CD4-positive, alpha-beta T cell treated with Interleukin-4 for 1 hour (primary cell): ENCODE measurements at places on chromosomes 2 and 18.

- DNase-seq: no peak
These were observed 95.7 kb downstream of the BIN1 start for GRCh38 chr2:127011231-127011661.

GRCh38 chr2:175074478-175074877 is 69.3 kb upstream of the CHN1 start:
- no peak for DNase-seq

DNA sequence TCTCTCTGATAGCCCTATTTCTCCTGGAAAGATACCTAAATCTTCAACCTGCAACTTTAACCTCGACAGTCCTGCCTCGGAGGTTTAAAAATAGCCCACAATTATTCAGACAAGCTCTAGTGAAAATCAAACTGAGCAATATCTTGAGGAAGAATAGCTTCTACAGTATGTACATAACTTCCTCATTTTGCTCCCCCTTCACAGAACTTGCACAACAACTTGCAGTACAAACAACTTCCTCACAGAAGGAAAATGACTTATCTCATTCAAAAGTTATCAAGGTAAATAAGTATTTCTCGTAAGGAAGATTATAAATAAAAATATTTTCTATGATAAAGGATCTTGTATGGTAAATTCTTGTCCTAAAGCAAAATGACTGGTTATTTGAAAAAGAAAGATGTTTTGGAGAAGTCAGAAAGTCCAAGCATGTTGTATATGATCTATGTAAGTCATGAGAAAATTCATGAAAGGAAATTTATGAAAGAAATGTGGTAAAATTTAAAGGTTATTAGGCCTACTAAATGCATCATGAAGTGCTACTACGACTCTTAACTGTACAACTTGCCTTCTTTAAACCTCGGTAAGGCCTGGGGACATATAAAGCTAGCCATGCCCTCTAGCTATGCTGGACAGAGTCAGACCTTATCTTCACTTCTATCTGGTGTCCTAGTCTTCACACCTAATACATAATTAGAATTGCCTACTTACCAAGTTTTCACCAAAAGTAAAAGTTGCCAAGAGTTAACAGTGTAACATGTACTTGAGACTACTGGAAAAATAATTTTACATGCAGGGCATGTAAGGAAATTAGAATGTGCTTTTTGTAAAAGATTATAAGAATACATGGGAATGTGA is 394.5 kb downstream of the DLGAP1 start:
- DNase-seq: no peak

DNA sequence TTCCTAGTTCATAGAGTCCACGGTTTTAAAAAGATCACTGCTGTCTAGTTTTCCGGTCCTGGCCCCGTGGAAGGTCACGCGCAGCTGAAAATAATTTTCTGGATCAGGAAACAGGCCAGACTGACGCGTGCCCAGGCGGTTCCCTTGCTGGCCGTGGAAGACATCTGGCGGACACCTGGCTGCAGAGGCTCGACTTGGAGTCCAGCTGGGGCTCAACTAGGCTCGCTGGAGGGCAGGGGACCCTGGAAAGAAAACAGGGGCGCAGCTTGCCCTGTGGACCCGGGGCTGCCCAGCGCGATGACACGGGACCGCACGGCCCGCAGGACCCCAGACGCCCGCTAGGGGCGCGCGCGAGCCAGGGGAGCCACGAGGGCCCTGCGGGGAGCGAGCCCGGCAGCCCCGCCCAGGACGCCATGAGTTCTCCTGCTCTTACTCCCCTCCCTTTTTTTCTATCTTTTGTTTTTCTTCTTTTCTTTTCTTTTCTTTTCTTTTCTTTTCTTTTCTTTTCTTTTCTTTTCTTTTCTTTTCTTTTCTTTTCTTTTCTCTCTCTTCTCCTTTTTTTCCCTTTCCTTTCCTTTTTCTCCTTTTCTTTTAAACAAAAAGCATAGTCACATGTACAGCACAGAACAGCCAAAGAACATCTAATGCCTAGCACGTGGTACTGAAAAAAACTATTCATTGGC is 43.2 kb upstream of the UBE2F start:
- peak; percentile 74 for DNase-seq

DNA sequence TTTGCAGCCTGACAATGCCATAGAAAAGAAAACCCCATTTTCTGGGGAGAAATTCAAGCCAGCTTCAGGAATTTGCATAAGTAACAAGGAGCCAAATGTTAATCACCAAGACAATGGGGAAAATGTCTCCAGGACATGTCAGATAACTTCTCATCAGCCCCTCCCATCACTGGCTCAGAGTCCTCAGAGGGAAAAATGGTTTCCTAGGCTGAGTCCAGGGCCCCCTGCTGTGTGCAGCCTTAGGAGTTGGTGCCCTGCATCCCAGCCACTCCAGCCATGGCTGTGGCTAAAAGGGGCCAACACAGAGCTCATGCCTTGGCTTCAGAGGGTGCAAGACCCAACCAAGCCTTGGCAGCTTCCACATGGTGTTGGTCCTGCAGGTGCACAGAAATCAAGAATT is 63.7 kb upstream of the FANCL start:
- no peak for DNase-seq

GRCh38 chr2:105407946-105408743 is 9.3 kb upstream of the FHL2 start:
- no peak for DNase-seq

DNA sequence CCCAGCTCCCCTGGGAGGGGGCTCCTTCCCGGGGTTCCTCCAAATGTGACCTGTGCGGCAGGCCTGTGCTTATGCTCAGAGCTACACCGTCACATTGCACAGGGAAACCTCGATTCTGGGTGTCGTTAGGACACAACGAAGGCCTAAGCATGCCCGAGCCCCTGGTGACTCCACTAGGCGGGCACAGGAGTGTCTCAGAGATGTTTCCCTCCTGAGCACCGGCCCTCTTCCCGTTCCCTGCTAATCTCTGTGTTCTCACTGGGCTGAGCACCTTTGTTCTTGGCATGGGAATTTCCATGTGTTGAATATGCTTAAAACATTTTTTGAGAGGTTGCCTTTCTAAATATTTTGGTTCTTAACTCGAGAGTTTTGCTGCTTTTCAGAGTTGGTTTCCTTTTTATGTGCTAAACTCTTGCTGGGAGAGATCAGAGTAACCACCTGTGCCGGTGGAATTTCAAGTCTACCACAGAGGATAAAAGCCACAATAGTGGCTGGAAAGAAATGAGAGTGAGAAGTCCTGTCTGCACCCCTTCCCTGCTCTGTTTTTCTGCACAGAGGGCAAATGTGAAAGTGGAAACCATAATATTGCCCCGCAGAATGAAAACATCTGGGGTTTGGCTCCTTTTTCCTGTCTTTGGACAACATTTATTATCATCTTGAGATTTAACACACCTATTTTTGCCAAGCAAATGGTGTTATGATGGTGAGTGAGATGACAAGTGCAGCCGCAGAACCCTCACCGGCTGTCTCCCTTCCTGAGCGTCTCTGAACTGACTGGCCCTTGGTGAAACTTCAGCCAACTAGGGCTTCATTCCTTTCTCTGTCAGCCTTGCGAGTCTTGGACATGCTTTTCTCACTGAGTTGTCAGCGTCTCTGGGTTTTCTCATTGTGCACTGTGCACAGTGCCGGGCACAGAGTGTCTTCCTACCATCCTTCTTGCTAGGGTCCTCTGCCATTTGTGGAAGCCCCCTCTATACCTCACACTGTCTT is 154.1 kb downstream of the VAPA start:
- DNase-seq: no peak

GRCh38 chr2:9697909-9698308 is 67.1 kb upstream of the YWHAQ start:
- no peak for DNase-seq

- DNase-seq: no peak
These were observed 148.1 kb upstream of the HS6ST1 start for GRCh38 chr2:128466776-128467175.

DNA sequence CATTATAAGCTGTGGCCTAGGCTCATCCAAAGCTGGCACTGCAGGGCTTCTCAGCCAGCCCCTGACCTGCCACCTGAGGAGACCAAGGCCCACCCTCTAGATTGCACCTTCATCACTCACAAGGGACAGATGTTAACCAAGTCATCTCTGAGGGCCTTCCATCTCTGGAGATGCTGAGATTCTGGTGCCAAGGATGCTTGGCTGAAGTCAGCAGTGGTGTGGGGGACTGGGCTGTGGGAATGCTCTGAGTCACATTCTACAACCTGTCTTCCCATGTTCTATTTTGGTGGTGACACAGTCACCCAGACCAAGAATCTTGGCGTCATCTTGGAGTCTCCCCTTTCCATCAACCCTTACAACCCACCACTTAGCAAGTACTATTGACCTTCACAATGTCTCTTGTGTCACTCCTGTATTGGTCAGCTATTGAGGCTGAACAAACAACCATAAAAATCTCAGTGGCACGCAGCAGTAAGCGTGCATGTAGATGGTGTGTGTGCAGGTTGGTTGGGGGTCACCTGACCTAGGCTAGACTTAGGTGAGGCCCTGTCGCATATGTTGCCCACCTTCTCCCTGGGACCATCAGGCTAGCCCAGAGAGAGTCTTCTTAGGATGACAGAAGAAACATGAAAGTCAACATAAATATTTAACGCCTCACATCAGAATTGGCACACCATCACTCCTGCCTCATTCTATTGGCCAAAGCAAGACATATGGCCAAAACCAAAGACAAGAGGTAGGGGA is 135.0 kb downstream of the SMAD7 start:
- peak; percentile 32 for DNase-seq

- DNase-seq: no peak
These were observed 6.8 kb upstream of the CRYBA2 start for GRCh38 chr2:218999881-219000568.

DNA sequence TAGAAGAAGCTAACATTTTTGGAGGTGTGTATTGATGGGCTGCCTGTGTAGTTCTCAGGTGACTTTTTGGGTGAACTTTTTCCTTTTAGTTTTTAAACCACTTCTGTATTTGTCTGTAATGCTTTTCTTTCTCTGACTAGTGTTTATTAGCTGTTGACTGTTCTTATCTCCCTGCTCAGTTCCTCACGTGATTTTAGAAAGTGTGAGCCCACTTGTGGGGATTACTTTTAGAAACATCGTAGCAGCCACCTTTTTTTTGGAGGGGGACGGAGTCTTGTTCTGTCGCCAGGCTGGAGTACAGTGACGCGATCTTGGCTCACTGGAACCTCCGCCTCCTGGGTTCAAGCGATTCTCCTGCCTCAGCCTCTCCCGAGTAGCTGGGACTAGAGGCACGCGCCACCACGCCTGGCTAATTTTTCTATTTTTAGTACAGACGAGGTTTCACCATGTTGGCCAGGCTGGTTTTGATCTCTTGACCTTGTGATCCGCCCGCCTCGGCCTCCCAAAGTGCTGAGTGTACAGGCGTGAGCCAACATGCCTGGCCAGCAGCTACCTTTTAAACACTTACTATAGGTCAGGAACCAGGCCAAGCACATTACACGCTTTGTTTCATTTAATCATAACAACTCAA is 9.2 kb upstream of the CDKL4 start:
- no peak for DNase-seq

DNA sequence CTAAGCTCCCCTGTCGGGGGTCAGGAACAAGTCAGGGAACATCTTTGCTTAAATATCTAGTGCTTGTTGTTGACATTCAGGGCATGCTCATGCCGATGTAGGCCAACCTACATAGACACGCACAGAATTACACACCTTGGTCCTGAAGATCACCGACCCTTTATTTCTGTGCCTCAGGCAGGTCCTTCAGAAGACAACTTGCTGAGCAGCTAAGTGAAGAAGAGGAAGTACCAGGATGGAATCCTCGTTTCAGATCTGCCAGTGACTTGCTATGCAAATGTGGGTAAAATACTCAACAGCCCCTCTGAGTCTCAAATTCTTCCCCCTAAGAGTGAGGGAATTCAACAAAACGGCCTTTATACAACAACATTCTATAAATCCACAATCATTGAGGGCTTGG is 494.7 kb downstream of the BCL11A start:
- DNase-seq: no peak

GRCh38 chr2:227617316-227618230 is at the start of gene SCYGR4:
TSS of gene SCYGR4 (plus strand) at chr2:227617498. CDS start at chr2:227617498, 0 bp downstream.
- no peak for DNase-seq
